NK-92 treated with Interleukin-12 subunit alpha and Interleukin-12 subunit beta, amount 100 ng/mL, for 24 hours (cell line): ENCODE measurements at places on chromosomes 7 and 10.

DNA sequence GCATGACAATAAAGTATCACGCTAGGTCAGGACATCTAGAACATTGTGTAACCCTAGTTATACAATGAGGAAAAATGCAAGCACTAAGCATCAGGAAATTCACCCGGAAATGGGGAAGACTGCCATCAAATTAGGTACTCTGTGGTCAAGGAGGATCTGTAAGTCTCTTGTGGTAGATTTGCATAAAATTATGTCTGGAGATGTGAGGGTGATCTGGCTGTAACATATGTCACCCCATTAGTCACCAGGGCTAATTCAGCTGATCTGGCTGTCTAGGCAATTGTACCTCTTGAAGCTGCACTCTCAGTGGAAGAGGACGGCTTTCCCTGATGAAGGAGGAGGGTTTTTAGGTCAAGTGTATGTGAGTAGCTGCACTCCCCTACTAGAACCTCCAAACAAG is 14.8 kb downstream of the AKR1D1 start:
- no peak for DNase-seq

DNA sequence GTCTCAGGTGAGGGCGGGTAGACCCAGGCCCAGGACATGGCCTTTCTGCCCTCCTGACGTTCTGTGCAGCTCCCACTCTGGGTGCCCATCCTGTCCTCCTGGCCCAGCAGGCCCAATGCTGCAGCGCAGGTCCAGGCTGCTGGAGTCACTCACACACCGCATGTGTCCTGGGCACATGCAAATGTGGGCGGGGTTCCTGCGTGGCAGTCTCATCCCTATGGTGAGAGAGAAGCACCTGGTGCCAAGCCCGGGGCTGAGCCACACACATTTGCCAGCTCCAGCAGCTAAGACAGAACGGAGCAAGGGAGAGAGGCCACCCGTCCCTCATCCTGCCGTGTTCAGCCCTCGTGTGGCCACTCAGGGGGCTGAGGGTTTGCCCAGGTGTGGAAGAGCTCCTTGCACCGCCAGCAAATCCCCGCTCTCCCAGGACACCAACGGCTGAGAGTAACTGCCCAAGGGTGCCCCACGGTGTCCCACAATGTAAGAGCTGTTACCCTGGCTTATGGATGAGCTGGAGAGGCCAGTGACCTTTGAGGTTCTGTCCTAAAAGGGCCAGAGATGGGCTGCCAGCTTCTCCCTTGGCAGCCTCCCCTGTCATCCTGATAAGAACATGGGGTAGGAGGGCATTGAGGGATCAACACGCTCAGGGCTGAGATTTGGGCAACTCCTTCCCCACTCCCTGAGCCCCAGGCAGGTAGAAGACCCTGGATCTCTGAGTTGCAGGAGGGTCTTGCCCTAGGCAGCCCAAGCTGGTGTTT is 4.4 kb downstream of the FUOM start:
- DNase-seq = no peak

DNA sequence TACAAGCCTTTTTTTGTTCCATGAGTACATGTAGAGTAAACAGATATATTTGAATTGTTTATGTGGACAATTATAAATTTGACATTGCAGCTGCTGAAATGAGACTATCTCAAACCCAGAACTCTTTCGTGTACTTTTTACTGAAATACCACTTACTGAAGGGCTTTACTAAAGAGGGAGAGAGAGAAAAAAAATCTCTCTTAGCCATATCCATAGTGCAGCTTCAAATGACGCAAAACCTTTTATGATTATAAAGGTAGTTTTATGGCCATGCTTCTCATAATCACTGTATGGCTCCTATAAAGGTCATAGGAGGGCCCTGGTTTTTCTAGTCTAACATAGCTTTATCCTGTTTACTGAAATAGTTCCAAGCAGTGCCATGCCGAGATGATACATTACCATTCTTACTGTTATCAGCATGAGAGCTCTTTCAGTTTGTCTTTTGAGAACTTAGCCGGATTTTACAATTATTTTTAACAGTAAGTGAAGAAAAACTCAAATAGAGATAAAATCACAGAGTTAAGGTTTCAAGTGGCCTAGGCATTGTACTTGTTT is 35.1 kb downstream of the KCND2 start:
- no peak for DNase-seq

- no peak for DNase-seq
Observed at GRCh38 chr10:94487575-94487974, 58.0 kb upstream of the HELLS start.

- DNase-seq = no peak
Observed at GRCh38 chr7:134470864-134471263, 12.0 kb upstream of the AKR1B1 start.

GRCh38 chr7:38224392-38224791 is 46.3 kb downstream of the STARD3NL start:
- no peak for DNase-seq

DNA sequence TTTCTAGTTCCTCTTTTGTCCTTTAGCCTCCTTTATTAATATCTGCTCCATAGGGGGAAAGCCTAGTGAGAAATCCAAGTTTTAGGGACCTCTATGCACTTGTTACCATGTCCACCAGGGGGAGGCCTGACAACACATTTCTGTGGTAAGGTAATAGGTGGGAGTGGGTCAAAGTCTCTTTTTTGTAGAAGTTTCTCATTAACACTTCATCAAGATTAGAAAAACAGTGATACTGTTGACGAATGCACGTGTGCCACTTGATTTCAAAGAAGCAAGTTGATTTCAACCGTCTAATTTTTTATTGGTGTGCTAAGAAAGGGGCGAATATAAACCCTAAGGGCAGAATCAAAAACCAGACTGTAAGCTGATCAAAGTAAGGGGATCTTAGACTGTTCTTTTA is 30.6 kb downstream of the CISD1 start:
- DNase-seq = peak; percentile 7

GRCh38 chr7:132771301-132771730 is 195.0 kb upstream of the PLXNA4 start:
- no peak for DNase-seq

DNA sequence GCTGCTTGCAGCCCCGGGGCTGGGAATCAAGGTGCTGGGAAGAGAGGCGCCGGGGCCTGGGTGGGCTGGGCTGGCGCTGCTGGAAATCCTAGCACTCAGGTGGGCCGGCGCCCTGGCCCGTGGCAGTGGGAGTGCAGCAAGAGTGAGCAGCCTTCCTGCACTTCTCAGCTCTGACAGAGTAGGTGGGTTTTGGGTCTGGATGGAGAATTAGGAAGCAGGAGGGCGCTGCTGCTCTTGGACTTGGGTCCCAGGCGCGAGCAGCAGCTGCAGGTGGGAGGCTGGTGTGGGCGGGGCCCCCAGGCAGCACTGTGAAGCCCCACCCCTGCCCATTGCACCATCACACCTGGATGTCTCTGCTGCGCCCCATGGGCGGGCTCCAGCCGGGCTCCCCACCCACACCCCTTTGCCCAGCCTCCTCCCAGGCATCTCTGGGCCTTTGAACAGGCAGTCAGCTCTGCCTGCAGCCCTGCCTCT is 6.0 kb downstream of the BRI3 start:
- no peak for DNase-seq

DNA sequence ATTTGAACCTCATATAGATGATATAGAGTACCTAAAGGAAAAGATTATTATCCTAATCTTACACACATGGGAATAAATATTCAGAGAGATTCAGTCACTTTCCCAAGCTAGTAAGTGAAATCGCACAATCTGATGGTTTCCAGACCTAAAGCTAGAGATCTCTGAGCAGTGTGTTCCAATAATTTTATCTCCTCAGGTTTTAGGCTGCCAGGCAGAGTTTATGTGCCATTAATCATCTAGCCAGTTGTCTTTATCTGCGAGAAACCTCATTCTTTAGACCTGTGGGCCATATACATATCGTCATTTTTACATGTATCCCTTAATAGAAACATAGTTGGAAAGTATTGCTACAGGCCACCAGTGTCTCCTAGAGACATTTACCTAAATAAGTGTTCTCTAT is 647.2 kb upstream of the STEAP1 start:
- DNase-seq = no peak

DNA sequence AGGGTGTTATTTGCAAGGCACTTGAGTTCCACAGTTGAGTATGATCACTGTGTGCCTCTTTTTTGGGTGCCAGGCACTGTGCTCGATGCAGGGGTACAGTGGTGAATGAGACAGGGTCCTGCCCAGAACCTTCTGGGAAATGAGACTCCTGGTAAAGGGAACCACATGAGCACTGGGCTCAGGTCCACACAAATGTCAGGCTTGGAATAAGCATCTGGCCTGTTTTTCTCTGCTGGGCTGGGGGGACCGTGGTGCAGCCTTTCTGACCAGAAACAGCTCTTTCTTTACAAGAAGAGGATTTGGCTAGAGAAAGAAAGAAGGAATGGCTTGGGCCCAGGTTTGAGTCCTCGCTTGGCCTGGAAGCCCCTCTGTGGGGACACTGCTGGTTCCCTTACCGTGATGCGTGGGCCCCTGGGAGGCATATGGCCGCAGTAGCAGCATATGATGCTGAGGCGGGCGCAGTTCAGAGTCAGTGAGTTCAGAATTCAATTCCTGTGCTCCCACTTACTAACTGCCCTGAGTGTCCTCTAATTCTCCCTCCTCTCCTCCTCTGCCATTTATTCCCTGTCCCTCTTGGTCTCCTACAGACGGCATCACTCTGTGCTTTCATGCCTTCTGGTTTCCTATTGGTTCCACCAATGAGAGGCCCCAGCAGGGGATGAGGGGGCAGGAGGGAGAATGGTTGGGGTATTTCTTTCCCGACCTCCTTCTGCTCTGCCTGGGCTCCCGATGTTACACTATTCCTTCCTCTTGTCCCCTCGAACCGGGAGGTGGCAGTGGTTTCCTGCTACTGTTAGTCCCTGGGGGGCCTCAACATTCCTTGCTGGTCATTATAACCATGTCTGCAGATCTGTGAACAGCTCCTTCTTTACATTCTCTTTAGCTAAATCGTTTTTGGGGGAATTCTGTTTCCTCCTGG is 9.6 kb upstream of the KCP start:
- DNase-seq = no peak

GRCh38 chr10:116324227-116324950 is at the start of gene CCDC172:
TSS of gene CCDC172 (plus strand) at chr10:116324448. CDS start at chr10:116325012, 564 bp downstream.
- DNase-seq = no peak

- DNase-seq = no peak
Observed at GRCh38 chr10:72081210-72081609, 7.1 kb downstream of the SPOCK2 start.

DNA sequence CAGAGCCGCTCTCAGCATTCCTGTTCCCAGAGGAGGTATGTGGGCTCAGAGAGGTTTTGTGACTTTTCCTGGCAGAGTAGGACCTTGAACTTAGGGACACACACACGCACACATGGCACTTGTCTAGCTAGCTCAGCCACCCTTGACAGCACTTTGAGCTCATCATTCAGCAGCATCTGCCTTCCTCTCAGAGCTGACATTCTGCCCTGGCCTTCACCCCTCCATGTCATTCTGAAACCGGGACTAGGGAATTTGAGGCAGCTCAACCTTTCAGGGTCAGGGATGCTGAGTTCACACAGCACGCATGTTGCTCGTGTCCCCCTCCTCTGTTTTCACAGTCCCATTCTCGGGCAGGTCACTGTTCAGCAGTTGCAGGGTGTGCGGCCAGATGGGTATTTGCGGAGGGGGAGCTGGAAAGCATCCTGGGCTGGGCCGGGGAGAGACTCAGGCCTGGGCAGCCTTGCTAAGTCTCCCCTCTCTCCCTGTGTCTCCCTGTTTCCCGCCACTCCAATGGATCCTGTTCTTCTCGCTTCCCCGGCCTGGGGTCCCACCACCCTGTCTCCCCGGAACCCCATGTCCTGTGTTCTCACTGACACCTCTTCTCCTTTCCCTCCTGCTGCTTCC is 78.0 kb downstream of the COL13A1 start:
- DNase-seq = no peak

DNA sequence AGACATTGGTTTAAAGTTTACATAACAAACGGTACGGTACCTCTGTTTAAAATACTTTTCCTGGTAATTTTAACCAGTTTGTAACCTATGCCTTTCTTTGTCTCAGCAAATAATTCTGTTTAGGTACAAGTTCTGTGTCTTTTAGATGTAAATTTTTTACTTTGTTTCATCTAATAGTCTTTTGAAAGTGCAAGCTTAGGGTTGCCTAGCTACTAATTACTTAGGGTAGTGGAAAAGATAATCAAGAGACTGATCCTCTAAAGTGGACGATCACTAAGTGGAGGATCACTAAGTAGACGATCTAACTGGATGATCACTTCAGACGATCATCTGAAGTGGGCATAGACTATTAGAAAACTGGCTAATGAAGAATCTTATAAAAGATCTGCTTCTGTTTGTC is 16.1 kb upstream of the FKBP9 start:
- DNase-seq = no peak

DNA sequence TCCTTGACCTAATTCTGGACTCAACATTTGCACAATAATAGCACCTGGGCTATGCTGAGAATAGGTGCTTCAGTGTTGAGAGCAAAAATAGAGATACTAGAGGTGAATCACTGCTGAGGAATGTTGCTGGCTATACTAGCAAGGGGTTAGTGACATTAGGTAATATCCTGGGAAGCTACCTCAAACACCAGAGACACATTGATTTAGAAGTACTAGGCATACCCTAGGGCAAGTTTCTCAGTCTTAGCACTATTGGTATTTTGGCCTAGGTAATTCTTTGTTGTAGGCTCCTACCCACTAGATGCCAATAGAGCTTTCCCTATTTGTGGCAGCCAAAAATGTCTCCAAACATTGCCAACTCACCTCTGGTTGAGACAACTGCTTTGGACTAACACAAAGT is 484.0 kb upstream of the MBL2 start:
- DNase-seq = no peak

DNA sequence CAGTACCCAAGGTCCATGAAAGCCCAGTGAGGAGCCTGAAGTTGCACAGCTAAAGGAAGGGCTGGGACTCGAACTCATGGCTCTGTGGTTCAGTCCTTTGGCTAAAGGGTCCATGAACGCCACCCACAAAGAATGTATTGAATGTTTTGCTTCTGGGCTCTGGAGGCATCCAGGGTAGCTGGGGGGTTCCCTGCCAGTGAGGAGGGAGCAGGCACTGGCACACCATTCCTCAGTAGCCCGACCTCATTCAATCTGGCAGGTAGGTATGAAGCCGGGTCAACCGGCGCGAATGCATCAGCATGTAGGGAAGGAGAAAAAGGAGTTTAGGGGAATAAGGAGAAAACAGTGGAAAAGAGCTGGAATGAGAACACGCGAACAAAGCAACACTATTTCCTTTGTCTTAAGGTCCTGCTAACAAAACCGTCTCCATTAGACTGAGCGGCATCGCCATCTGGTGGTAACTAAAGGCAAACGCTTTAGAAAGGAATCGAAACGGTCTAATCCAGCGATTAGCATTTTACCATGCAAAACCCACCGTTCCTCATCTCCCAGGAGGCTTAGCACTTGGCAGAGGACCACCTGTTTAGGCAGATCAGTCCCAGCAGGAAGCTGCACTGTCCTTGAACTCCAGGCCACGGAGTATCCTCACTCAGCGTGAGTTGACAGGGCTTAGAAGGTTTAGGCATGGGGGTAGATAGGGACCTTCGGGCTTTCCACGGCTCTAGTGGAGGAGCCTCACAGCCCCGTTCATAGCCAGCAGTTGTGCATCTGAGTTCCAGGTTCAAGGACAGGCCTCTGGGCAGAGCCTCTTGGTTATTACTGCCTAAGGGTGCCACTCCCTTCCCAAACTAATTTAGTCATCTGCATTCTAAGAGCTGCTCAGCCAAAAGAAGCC is 122.8 kb downstream of the UBE2H start:
- no peak for DNase-seq

- no peak for DNase-seq
Observed at GRCh38 chr10:17474595-17475323, 20.4 kb upstream of the ST8SIA6 start.

GRCh38 chr7:38281266-38281665 is 7.8 kb upstream of the TARP start:
- DNase-seq = no peak
